ENCODE measurements at places on chromosomes 7 and 10.
A peak's percentile ranks its signal among the peaks of the same experiment; 100 is the strongest.

GRCh38 chr10:3631701-3632330 lies 153.2 kb downstream of the KLF6 start:
- no peak for DNase-seq

DNA sequence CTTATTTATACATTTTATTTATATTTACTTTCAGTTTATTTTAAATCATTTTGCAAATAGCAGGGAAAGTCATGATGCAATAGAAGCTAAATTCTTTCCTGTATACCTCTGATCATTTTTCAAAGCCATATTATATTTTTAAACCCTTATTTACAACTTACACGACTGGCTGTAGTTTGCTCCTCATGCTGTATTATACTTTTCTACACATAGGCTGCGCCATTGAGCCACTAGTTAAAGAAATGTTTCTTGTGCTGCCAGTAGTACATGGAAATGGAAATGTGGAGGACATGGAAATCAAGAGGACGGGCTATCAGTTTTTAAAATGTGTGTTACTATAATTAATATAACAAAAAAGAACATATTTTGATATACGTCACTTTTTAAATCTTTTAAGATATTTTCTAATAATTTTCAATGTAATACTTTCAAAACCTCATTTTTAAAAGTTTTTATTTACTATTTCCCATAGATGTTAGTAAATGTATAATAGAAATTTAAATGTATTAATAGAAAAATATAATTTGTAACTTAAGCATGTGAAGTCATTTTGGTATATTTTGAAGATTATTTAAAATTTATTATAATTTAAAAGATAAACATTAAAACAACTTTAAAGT lies 118.5 kb downstream of the VTI1A start:
- DNase-seq: peak; percentile 8

- no peak for DNase-seq
Measured at GRCh38 chr10:5575482-5576153, 50.9 kb downstream of the CALML3 start.

DNA sequence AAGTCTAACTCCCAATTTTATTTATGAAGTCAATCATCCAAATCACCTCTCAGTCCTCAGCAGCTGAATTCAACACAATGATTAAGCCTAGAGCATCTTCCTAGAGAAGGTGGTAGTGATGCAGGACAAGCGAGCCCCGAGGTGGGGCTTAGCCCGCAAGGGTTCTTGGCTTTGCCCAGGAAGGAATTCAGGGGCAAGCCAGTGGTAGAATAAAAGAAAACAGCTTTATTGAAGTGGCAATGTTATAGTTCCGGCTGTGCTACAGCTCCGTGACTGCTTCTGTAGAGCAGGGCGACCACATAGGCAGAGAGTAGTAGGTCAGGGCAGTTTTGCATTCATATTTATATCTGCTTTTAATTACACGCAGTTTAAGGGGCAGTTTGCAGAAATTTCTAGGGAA lies 18.1 kb downstream of the IL2RA start:
- no peak for DNase-seq

- DNase-seq: no peak
Measured at GRCh38 chr7:78323118-78323517, 524.5 kb downstream of the PHTF2 start.

- no peak for DNase-seq
Measured at GRCh38 chr7:103541026-103541425, 95.0 kb upstream of the SLC26A5 start.

DNA sequence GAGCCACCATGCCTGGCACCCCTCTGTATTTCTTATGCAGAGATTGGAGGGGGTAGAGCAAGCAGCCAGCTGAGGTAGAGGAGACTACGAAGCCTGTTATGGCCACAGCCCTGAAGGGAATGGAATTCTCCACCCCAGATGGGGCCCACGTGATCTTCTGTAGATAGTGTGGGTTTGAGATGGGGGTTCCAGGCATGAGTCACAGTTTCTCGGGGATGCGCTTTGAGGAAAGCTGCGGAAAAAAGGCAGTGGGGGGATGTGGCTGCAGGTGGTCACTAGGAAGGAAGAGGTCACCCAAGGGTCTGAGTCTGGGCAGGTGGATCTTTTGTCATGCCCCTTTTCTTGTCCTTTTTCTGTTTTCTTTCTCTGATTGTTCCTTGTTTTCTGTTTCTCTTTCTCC lies 11.5 kb downstream of the FAM131B start:
- no peak for DNase-seq

GRCh38 chr10:11225935-11226334 lies 208.3 kb downstream of the CELF2 start:
- peak; percentile 81 for DNase-seq

DNA sequence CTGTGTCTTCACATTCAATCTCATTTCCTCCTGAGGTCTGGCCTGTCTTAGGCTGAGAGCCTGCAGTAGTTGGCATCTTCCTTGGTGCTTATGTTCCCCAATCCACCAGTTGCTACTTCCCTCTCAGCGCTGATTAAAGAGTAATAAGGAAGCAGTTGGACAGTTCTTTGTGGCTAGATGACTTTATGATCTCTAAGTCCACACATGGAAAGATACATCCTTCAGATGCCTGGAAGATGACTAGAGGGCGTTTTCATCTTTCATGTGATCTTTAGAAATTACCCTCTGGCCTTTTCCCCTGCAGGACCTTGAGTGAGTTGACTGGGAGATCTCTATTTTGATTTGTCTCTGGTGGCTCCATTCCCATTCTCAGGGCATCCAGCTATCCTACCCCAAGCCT lies 204.5 kb downstream of the GRM3 start:
- no peak for DNase-seq

GRCh38 chr7:85489498-85489897 lies 302.6 kb upstream of the SEMA3D start:
- DNase-seq: no peak

- DNase-seq: no peak
Measured at GRCh38 chr10:29826221-29826620, 191.4 kb upstream of the SVIL start.

- DNase-seq: no peak
Measured at GRCh38 chr7:85457911-85458310, 271.1 kb upstream of the SEMA3D start.

- no peak for DNase-seq
Measured at GRCh38 chr7:133582766-133583523, 330.1 kb downstream of the EXOC4 start.

- no peak for DNase-seq
Measured at GRCh38 chr7:126394406-126394805, 858.3 kb downstream of the GRM8 start.

- DNase-seq: no peak
Measured at GRCh38 chr10:96244354-96244753, 27.0 kb downstream of the BLNK start.

DNA sequence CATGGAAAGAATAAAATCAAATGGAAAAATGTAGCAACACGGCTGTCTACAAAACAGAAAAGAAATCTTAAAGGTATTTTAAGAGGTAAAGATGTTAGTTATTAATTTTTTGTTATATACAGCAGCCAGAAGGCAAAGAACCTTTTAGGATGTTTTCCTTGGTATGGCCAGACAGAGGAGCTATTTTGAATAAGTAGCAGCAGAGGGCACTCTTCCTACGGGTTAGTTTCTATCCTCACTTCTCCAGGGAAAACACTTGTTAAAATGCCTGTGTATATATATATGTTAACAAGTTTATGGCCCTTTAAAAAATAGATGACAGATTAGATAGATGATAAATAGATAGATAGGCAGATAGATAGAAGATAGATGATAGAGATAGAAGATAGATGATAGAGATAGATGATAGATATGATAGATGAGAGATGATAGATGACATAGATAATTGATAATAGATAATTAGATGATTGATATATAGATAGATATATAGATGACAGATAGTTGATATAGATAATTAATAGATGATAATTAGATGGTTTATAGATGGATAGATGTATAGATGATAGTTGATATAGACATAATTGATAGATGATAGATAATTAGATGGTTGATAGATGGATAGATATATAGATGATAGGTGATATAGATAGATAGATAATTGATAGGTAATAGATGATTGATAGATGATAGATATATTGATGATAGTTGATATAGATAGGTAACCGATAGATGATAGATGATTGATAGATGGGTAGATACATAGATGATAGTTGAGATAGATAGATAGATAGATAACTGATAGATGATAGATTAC lies 57.8 kb upstream of the WIPF3 start:
- no peak for DNase-seq

- DNase-seq: no peak
Measured at GRCh38 chr7:128388145-128388485, 21.7 kb downstream of the IMPDH1 start.

DNA sequence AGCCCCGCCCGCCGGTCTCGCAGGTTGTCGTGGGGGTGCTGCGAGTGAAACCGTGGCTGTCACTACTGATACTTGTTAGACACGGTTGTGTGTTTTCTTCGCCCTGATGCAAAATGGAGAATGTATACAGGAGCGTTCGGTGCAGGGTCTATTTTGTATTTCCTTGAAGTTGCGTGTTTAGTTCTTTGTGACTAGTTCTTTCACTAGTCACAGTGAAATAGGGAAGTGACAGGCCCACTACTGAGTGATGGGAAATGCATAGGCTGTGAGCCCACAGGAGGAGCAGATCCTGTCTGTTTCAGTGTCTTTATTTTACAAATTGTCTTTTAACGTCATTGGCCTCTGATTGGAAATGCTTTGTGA lies 675 bp downstream of the ABRAXAS2 start:
- no peak for DNase-seq

GRCh38 chr7:93720106-93720505 lies 145.6 kb upstream of the CALCR start:
- no peak for DNase-seq

GRCh38 chr10:101011517-101012423 lies 12.2 kb downstream of the LZTS2 start:
- no peak for DNase-seq

DNA sequence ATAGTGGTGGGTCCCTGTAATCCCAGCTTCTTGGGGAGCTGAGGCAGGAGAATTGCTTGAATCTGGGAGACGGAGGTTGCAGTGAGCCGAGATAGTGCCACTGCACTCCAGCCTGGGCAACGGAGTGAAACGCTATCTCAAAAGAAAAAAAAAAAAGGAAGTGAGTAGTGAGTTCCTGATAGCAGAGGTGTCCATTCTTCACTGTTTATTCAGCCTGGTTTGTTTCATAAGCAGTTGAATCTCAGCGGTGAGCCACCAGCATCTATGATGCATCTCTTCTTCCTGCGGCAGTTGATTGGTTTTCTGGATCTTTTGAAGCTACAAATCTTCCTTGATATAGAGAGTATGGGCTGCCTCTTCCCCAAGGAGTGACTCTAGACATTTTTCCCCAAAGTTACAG lies 316.1 kb upstream of the MTPN start:
- DNase-seq: no peak

- no peak for DNase-seq
Measured at GRCh38 chr10:109929501-109930219, 6.3 kb upstream of the XPNPEP1 start.

DNA sequence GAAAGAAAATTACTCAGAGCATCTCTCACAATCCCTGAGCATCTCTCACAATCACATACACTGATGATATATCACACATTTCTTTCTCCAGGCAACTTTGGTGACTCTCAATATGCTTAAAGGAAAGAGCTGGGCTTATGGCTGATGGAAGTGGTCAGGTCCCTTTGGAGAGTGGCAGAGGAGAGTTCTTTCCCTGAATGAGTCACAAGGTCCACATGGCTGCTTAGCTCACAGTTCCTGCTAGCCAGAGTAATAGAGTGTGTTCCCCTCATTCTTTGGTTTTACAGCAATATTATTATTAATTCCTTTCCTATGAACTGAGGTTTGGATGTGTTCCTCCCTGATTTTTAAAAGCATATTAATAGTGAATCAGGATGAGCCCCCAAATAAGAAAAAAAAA lies 287.4 kb downstream of the C7orf25 start:
- no peak for DNase-seq

DNA sequence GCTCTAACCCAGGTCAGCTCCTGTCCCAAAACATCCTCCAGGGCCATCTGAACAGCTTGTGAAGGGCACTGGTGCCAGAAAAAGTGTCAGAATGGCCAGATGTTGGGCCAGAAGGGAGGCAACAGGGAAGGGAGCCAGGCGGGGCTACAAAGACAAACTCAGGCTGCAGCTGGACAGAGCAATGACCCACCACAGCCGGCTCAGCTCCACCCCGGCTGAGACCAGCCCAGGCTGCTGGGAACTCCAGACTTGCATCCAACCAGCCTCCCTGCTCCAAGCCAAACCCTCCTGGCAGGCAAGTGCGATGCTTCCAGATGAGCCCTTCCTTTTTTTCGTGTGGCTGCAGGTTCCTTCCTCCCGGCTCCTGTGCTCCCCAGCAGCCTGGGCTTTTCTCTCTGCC lies 466.9 kb downstream of the PTPRN2 start:
- no peak for DNase-seq

- DNase-seq: no peak
Measured at GRCh38 chr10:5105626-5106025, 11.4 kb downstream of the AKR1C3 start.

DNA sequence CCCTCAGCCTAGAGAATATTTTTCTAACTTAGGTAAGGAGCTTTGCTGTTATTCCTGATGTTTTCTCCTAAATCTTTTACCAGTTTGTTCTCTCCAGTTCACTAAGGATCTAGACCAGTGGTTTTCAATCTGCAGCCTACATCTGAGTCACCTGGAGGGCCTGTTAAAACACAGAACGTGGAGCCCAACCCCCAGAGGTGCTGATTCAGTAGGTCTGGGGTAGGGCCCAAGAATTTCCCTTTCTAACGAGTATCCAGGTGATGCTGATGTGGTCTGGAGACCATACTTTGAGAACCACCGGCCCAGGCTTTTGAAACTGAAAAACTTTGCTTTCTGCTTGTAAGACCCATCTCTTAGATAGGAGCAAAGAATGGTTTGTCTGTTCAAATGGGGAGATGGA lies 51.2 kb upstream of the KMT2E start:
- no peak for DNase-seq

- DNase-seq: no peak
Measured at GRCh38 chr7:140435252-140435895, 31.5 kb downstream of the RAB19 start.

- no peak for DNase-seq
Measured at GRCh38 chr7:95319570-95319969, 4.8 kb downstream of the PON1 start.

DNA sequence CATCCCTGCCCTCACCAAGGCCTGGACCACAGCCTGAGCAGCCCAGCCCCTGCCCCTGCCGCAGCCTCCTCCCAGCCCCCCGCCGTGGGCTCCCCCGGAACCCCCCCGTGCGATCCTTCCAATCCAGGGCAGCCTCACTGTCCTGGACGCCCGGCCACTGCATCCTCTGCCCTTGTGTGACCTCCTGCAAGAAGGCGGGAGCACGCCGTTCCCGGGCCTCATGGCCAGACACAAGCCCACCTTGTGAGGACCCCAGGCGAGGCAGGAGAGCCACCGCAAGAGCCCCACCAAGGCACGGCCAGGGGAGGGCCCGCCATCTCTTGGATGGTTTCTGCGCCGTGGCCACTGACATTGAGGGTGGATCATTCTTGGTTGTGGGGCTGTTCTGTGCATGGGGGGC lies 7.8 kb upstream of the LFNG start:
- no peak for DNase-seq
